ENCODE measurements at places on chromosomes 4 and X.

DNA sequence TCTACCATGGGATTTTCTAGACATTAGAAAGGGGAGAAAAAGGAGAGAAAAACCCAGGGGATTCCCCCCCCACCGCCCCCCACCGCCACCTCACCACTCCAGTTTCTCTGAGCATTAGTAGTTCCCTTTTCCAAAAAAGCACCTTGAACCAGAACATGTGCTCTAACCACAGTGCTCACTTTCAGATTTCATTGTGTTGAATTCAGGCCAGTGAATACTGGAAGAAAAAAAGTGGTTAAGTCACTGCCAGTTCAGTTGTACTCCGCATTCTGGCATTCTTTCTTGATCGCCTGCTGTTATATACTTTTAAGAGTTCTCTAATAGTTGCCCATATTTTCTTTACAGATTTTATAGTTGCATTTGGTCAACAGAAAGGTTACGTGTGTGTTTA is 40.9 kb downstream of the JADE3 start:
- DNase-seq: no peak

GRCh38 chrX:40171513-40172400 is 74.0 kb upstream of the BCOR start:
- DNase-seq: no peak

- no peak for DNase-seq
Measured at GRCh38 chrX:72367516-72367915, 61.8 kb upstream of the CITED1 start.

DNA sequence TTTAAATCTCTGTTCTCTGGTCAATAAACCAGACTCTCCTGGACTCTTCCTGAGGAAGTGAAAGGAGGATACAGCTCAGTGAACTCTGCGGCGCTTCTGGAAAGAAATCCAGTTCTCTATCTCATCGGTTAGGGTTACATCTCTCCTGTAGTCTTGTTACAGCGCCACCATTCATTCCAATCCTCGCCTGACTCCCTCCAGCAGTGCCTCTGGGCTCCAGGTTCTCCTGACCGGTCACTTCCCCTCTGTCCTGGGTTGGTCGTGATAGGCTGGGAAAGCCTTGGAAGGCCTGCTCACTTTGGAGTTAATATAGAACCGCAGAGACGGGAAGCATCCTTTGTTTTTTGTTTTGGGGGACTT is 97.0 kb upstream of the STOX2 start:
- DNase-seq: no peak

- DNase-seq: no peak
Measured at GRCh38 chrX:34426334-34426733, 230.8 kb downstream of the TMEM47 start.

DNA sequence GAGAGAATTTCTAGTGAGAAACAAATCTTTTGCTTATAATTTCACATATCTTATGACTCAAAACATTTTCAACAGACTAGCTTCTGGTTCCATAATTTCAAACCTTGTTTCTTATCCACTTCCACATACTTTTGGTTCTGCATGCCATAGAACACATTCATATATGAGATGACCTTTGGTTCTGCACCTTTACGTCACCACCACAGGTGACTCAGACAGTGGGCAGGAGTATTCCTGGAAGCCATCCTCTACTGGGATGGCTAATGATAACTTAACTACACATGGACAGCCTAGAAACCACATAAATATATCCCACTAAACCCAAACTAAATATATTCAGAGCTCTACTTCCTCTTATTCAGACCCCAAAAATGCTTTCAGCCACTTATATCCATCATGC is 133.3 kb downstream of the DCK start:
- no peak for DNase-seq

- DNase-seq: no peak
Measured at GRCh38 chr4:81455897-81456296, 15.8 kb downstream of the RASGEF1B start.

DNA sequence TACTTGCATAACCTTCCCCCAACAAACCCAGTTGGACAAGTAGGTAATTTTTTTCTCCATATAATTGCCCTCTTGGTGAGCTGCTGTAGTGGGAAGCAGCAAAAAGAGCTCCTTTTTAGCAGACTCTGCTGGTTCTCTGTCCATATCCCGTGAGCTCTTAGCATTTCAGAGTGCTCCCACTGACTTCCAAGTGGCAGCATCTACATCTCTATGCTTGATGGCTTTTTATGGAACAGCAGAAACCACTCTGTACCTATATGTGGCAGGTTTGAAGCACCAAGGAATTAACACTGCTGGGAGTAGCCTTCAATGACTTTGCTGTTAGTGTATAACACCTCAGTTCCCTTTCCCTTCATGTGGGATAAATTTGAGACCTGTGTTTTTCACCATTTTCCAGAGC is 168.4 kb upstream of the NHS start:
- no peak for DNase-seq

GRCh38 chr4:42865572-42866189 is 26.8 kb upstream of the GRXCR1 start:
- DNase-seq: peak; percentile 11

DNA sequence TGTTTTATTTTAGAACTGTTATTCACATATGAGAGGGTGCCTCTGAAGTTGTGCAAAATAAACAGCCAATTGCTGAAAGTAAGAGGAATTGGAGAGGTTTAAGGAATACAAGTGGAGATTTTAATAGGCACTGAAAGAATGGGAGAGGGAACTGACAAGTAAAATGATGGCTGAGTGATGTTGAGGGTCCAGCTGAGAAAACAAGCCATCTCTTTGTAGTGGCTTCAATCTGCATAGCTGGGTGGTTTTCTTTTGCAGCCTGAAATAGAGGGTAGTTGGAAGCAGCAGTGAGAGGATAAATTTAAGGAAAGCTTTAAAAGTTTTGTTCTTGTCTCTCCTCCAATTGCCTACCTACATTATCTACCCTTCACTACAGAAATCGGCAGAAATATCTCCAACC is 106.7 kb upstream of the DGKK start:
- no peak for DNase-seq

All from 8988T (cell line).